Stimulated activated CD8-positive, alpha-beta memory T cell treated with anti-CD3 and anti-CD28 coated beads, Interleukin-15, amount 100 ng/mL, for 24 hours (primary cell): ENCODE measurements at places on chromosomes 2 and 18.

GRCh38 chr2:35688309-35688708 lies 667.3 kb upstream of the CRIM1 start:
- no peak for DNase-seq

DNA sequence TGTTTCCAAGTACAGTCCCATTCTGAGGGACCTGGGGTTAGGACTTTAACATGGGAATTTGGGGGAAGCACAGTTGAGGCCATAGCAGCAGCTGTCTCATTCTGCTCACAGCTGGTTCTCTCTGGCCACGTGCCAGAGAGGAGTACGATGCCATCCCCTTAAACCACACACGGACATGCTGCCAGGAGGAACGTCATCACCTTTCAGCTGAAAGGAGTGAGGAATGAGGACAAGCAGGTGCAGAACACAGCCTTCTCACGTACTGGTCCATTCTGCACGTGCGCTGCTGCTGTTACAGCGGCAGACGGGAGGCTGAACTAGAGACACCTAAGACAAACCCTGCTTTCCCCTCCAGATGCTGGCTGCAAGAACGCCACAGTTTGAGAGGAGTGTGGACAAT lies 33.5 kb downstream of the ODC1 start:
- DNase-seq, result no peak

DNA sequence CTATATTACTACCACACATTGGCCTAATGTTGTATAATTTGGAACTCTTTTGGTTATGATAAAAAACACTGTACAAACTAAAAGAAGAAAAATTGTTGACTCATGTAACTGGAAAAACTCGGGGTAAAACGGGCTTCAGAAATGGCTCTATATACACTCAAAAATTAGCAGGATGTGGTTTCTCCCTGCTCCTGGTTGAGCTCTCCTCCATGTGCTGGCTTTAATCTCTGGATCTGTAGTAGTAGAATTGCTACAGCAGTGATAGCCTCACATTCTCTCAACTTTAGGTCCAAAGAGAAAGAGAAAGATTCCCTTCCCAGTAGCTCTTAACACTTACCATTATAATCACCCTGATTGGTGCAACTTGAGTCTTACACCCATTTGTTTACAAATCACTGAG lies 274.9 kb upstream of the GALNT5 start:
- no peak for DNase-seq

DNA sequence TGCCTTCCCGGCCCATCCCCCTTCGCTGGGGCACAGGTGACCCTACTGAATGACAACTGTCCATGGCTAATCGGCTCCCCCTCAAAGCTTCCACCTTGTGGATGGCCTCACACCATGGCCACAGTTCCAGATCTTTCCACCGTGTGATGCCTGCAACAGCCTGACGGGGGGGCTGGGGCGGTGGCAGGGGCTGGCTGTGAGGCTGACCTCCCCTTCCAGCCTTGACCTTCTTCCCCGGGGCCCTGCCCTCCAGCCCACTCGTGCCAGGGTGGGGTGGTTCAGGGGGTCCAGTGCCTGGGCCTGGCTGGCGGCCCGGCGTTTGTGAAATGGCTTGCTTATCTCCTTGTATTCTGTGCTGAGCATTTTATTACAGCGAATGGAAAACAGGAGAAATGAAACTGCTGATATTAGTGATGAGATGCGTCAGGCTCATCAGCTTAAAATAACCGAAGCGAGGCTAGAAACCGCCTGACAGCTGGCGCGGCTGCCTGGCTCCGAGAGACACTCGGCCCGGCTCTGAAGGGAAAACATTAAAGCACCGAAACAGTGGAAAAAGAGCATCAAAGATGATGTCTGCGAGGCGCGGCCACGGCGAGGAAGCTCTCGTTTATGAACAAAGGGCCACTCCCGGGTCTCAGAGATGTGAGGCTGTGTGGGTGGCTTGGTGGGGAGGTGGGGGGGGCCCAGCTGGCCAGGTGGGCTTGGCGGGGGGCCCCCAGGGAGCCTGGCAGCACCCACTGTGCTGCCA lies 916 bp upstream of the PDCD1 start:
- DNase-seq, result no peak

DNA sequence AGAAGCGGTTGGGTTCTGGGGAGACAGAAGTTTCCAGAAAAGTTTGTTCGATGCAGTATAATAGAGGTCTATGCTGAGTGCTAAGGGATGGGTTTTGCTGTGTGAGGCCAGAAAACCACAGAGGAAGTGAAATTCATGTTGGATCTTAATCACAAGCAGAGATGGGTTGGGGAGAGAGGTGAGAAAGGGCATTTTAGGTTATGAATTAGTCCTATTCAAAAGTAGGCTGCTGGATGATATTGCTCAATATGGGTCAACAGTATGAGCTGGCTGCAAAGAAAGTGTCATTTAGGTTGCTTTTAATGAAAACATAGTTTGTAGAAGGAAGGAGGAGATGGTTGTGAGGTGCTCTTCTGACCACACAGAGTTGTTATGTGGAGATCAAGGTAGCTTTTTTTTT lies 118.8 kb upstream of the LHCGR start:
- DNase-seq, result no peak
